ENCODE measurements at places on chromosomes 13 and 19.

- no peak for DNase-seq
Observed at GRCh38 chr13:42490676-42491075, 83.3 kb upstream of the TNFSF11 start.

DNA sequence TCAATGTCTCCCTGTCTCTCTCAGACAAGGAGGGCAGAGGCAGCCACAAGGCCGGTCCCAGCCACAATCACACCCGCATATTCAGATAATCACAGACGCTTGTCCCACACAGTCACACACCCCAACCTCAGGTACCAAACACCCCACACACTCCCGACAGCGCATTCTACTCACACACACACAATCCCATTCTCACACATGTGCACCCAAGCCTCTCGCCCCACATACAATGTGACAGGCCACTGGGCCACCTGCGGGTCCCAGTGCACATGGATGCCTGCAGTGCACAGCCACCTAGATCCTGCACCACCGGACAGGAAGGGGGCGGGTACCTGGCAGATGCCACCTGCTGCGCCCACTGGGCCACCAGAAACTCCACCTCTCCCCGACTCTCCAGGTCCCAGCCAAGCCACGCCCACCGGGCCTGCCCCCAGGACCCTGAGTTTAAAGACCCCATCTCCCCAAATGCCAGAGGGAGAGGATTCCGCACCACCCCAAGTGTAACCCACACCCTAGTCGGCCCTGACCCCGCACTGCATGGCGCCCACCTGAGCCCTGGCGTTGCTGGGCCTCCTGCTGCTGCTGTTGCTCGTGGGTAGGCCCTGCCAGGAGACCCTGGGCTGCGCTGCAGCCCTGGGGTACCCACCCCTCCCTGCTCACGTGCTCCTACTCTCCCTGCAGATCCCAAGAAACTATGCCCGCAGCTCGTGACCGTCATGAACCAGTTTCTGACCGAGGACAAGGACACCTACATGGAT is 10.6 kb downstream of the SCGB2B2 start:
- DNase-seq, result no peak

- no peak for DNase-seq
Observed at GRCh38 chr13:27044837-27045570, 126.6 kb downstream of the USP12 start.

DNA sequence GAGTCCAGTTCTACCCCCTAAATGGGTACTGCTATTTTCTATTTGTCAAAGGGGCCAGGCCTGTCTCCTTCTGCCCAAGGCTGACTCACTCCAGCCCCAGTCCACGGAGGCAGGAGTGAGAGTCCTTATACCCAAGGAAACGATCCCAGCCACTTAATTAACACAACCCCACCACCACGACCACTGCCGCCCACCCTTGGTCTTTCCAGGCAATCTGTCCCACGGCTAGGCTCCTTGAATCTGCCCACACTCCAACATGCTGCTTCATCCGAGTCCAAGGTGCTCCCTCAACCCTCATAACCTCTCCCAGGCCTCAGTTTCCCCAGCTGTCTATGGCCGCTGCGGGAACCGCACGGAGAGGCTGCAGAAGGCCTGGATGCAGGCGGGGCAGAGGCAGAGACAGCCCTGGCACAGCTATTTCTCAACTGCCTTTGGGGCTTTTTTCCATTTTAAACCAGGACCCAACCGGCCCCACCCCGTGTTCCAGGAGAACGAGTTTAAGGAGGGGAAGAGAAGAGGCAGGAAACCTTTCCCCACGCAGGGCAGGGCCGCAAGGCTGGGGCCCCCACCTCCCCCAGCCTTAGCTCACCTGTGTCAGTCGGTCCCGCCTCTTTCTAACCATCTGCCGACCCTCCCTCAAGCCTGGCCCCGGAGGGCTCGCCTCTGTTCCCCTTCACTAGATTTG is 746 bp downstream of the RAB3D start:
- no peak for DNase-seq

- no peak for DNase-seq
Observed at GRCh38 chr13:102311901-102312300, 89.9 kb downstream of the FGF14 start.
